Endothelial cell of umbilical vein (primary cell): ENCODE measurements at places on chromosomes 13 and 19.

DNA sequence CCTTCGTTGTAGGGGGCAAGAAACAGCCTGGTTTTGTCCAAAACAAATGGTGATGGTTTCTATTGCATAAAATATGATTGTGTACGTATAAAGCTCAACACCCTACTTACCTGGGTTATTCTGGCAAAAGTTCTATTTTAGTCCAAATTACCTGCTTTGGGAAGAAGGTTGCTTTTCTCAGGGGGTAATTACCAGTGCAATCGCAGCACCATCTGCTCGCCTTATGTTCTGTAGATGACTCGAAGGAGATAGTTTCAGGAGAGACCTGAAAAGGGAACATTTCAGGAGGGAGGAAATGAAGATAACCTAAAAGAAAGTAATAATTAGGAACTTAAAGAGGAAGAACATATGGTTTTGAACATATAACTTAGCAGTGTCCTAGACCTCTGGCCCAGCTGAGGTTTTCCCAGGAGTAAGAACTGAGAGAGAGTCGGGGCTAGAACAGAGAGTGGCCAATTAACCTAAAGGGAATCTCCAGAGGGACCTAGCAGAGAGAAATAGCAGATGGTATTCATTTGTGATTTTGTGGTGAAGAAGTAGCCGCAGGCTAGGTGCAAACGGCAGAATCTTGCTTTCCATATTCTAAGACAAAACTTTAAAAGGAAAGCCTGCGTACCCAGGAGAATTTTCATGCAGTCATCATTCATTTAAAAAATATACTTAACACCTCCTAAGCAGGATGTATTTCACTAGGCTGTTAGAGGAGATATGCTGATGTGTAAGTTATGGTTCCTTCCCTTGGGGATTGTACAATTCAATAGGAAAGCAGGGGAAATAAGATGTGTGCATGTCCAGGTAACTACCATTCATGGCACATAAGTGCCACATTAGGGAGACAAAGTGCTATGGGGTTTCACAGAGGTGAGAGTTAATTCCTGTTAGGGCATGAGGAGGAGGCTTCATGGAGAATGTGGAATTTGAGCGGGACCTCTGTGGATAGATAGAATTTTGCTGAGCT lies 113.0 kb upstream of the SLC10A2 start:
- H3K27me3 ChIP-seq = no peaks in the 10 kb centered on the region
- no peak overlapping the region for H3K4me3 ChIP-seq
- H3K27ac ChIP-seq = no peak overlapping the region
- DNase-seq = no peak
- no peaks in the 10 kb centered on the region for H3K36me3 ChIP-seq

DNA sequence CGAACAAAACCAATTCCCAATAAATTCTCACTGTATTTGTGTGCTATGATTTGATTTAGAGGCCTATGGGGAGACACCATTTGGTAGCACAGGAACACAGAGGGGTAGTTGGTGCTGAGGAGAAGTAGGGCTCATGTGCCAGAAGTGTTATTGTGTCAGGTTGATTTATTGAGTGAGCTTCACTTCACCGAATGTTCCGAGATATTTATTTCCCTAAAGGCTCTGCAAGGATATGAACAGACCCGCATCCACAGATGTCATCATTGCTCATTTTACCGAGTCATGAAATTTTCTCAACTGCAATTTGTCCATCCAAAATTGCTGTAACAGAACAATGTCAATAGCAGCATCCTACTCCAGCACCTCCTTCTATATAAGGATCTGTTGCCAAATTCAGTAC lies 69.5 kb downstream of the DACH1 start:
- H3K27ac ChIP-seq = no peak overlapping the region
- H3K27me3 ChIP-seq = no peaks in the 10 kb centered on the region
- H3K36me3 ChIP-seq = no peaks in the 10 kb centered on the region

- peaks cover 8% of the 10 kb centered on the region for H3K27me3 ChIP-seq
- H3K27ac ChIP-seq = no peak overlapping the region
- H3K4me3 ChIP-seq = peak overlapping the region; percentile 48
- peak; percentile 82 for DNase-seq
- peaks cover 4% of the 10 kb centered on the region for H3K36me3 ChIP-seq
These were observed 2.8 kb upstream of the LENG1 start for GRCh38 chr19:54162241-54162805.

DNA sequence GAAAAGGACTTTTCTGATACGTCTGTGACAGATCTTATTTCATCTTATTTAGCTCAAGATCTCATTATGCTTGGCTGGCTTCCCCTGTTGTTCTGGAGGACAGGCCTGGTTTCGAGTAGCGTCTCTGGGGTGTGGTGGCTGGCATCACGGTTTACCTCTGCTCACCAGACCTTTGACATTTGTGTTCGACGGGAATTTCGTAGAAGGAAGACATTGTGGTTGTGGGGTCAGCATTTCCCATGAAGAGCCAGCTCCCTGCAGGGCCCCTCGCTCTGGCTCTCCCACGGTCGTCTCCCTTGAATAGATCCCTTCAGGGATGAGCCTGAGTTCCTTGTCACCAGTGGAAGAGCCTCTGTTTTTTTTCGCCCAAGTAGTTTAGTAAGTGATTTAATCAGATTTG lies 78.6 kb upstream of the TEX29 start:
- DNase-seq = no peak
- H3K36me3 ChIP-seq = peaks cover 17% of the 10 kb centered on the region
- H3K27me3 ChIP-seq = no peaks in the 10 kb centered on the region
- no peaks in the 10 kb centered on the region for H3K4me1 ChIP-seq
- no peak overlapping the region for H3K4me3 ChIP-seq

- no peak overlapping the region for H3K27ac ChIP-seq
- no peaks in the 10 kb centered on the region for H3K36me3 ChIP-seq
These were observed 393.6 kb downstream of the TDRD3 start for GRCh38 chr13:60790620-60791019.

DNA sequence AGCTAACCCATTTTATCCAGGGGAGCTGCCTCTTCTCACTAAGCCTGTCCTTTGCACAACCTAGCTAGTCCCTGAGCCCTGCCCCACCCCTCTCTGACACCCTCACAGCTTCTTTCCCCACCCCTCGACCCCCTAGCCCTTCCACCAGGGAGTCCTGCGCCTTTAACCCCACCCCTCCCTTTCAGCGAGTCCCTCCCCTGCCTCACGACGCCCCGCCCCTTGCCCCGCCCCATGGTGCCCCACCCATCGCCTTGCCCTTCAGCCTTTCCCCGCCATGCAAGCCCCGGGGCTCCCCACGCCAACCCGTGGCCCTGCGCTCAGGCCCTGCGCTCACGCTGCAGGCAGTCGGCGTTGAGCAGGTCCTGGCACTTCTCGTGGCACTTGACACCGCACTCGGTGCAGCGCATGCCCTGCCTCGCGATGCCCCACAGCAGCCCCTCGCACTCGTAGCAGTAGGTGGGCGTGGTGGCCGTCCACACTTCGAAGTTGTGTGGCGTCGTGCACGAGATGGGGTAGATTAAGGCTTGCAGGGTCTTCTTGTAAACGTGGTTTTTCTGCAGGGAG lies 40.0 kb downstream of the UNC13A start:
- no peaks in the 10 kb centered on the region for H3K4me1 ChIP-seq
- H3K36me3 ChIP-seq = no peaks in the 10 kb centered on the region
- H3K27me3 ChIP-seq = no peaks in the 10 kb centered on the region
- no peak overlapping the region for H3K27ac ChIP-seq
- H3K4me3 ChIP-seq = no peak overlapping the region
- no peak for DNase-seq

- peaks cover 49% of the 10 kb centered on the region for H3K4me1 ChIP-seq
- DNase-seq = peak; percentile 84
- H3K36me3 ChIP-seq = peaks cover 6% of the 10 kb centered on the region
- peak overlapping the region; percentile 96 for H3K4me3 ChIP-seq
These were observed 116.2 kb downstream of the TBC1D4 start for GRCh38 chr13:75365724-75366173.

DNA sequence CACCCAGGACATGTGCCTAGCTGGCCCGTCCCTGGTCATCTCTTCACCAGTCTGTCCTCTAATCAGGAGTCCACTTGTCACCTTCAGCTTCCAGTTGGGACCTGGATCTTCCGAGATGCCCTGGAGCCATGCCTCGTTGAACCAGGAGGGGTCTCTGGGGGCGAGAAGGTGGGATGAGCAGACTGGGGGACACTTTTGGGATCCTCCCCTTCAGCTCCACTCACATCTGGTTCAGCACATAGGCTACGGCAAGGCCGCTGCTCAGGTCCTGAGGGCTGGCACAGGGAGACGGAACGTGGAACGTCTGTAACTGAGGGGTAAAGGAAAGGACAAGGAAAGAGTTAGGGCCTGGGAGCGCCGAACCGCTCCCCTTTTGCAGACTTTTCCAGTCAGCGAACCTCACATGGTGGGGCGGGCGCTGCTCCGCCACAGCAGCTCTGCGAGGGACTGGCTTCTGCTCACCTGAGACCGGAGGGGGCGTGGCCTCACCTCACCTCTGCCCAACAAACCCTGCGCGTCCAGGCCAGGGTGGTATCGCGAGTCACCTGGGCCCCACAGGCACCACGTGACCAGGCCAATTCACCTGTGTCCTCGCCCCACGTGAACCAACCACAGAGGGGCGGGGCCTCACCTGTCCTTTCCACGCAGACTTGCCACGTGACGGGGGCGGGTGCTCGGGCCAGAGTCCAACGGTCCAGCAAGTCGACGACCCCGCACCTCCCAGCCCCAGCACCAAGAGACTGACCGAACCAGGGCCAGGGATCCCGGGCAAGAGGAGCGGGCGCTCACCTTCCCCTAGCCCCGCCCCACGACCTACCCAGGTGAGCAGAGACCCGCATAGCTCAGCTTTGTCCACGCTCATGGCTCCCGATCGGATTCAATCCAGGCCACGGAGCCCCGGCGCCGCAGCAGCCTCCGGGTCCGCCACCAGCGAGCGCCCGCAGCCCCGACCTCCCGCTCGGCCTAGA lies at the start of gene HOOK2:
Gene HOOK2, minus strand, starts transcription at position 965 of the 968 bp plus-strand sequence. Its CDS starts 103 bp downstream, at position 862.
- peaks cover 19% of the 10 kb centered on the region for H3K4me1 ChIP-seq
- no peaks in the 10 kb centered on the region for H3K27me3 ChIP-seq
- no peak for DNase-seq
- no peaks in the 10 kb centered on the region for H3K36me3 ChIP-seq
- H3K4me3 ChIP-seq = peak within 1 kb of the TSS; percentile 41
- peak within 1 kb of the TSS; percentile 35 for H3K27ac ChIP-seq
